Naive B cell (primary cell): ENCODE measurements at places on chromosomes 2 and 18. TPM values are rescaled to one million over a fixed set of nuclear protein-coding genes. Genes with fewer than 3 reads are reported as not detected.
A peak's percentile ranks its signal among the peaks of the same experiment; 100 is the strongest.

Gene EFHD1
- not detected for polyA plus RNA-seq

- no peaks in the 10 kb centered on the region for H3K27me3 ChIP-seq
- H3K4me1 ChIP-seq, result peaks cover 64% of the 10 kb centered on the region
- DNase-seq, result no peak
Observed at GRCh38 chr2:197280015-197280702, 30.4 kb downstream of the ANKRD44 start.

GRCh38 chr2:241558532-241559322, at the start of gene BOK:
Gene BOK, plus strand, starts transcription at chr2:241558745. Its CDS starts 739 bp downstream, at chr2:241559484.
- peak within 1 kb of the TSS; percentile 64 for H3K4me3 ChIP-seq
- no peak within 1 kb of the TSS for H3K27ac ChIP-seq
- peaks cover 67% of the 10 kb centered on the region for H3K27me3 ChIP-seq
- DNase-seq, result no peak

- DNase-seq, result peak; percentile 11
- no peak overlapping the region for H3K27ac ChIP-seq
- H3K4me1 ChIP-seq, result no peaks in the 10 kb centered on the region
- H3K27me3 ChIP-seq, result no peaks in the 10 kb centered on the region
- no peaks in the 10 kb centered on the region for H3K36me3 ChIP-seq
Observed at GRCh38 chr2:240733803-240734495, 42.3 kb downstream of the AQP12A start.

DNA sequence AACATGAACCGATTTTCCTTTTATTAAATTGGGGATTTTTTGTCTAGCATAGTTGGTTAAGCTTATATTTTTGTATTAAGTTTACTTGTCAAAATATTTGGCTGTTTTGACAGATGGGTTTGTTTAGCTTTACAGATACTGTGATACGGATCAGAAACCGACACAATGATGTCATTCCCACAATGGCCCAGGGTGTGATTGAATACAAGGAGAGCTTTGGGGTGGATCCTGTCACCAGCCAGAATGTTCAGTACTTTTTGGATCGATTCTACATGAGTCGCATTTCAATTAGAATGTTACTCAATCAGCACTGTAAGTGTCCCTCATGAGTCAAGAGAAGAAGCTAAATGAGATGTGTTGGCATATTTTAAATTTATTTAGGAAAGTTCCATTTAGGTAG, 8.5 kb downstream of the PDK1 start:
- H3K4me3 ChIP-seq, result no peak overlapping the region
- H3K27ac ChIP-seq, result no peak overlapping the region
- no peak for DNase-seq
- no peaks in the 10 kb centered on the region for H3K27me3 ChIP-seq
- peaks cover 19% of the 10 kb centered on the region for H3K36me3 ChIP-seq

DNA sequence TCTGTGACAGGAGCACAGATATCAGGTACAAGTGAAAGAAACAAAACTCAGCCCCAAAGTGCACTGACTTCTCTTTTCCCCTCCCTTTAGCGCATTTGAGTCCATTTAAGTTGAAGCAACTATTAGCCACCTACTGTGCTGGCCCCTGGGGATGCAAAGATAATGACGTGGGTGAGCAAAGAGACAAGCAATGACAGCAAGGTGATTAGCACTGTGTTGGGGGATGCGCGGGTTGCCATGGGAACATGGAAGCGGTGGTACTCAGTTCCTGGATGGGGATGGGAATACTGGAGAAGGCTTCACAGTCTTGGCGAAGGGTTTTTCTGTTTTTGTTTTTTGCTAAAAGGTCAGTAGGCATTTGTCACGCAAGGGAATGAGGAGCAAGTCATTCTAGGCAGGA, 205.8 kb downstream of the LDLRAD4 start:
- no peak overlapping the region for H3K27ac ChIP-seq
- no peaks in the 10 kb centered on the region for H3K27me3 ChIP-seq
- H3K36me3 ChIP-seq, result no peaks in the 10 kb centered on the region
- no peak overlapping the region for H3K4me3 ChIP-seq

DNA sequence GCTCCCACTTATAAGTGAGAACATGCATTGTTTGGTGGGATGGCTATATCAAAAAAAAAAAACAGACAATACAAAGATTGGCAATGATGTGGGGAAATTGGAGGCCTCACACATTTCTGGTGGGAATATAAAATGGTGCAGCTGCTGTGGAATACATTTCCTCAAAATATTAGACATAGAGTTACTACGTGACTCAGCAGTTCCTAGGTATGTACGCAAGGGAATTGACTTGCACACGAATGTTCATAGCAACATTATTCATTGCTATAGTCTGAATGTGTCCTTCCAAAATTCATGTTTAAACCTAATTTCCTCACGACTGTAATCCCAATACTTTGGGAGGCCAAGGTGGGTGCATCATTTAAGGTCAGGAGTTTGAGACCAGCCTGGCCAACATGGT, 2.3 kb upstream of the ARHGEF33 start:
- no peaks in the 10 kb centered on the region for H3K27me3 ChIP-seq
- H3K4me1 ChIP-seq, result no peaks in the 10 kb centered on the region
- no peak overlapping the region for H3K4me3 ChIP-seq
- no peaks in the 10 kb centered on the region for H3K36me3 ChIP-seq
- H3K27ac ChIP-seq, result no peak overlapping the region
- no peak for DNase-seq

Gene INHBB
- polyA plus RNA-seq, result not detected

Gene ASB3
- 19.3 TPM for polyA plus RNA-seq

- no peak overlapping the region for H3K27ac ChIP-seq
- H3K4me3 ChIP-seq, result no peak overlapping the region
- DNase-seq, result no peak
- peaks cover 7% of the 10 kb centered on the region for H3K36me3 ChIP-seq
Observed at GRCh38 chr18:58562999-58563667, 65.8 kb downstream of the ALPK2 start.

GRCh38 chr2:149164296-149164695, 125.8 kb downstream of the LYPD6B start:
- DNase-seq, result no peak
- no peak overlapping the region for H3K4me3 ChIP-seq
- H3K27ac ChIP-seq, result no peak overlapping the region
- peaks cover 10% of the 10 kb centered on the region for H3K4me1 ChIP-seq
- H3K27me3 ChIP-seq, result peaks cover 33% of the 10 kb centered on the region

DNA sequence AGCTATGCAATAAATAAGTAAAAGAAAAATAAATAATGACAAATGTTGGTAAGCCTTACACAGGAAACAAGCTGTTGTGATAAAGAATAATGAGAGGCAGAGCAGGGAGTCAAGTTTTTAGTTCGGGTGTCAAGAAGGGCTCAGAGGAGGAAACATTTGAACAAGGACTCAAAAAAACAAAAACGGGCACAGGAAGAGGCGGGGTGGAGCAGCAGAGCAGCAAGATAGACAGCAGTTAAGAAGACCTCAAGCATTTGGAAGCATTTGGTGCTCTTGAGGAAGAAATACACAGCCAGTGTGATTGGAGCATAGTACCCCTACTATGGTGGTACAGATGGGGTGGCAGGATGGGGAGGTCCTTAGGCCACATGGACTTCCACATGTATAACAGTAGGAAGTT, 2.8 kb downstream of the TMEM169 start:
- H3K4me1 ChIP-seq, result peaks cover 52% of the 10 kb centered on the region
- H3K27ac ChIP-seq, result peak overlapping the region; percentile 64
- no peaks in the 10 kb centered on the region for H3K36me3 ChIP-seq
- DNase-seq, result peak; percentile 12
- peak overlapping the region; percentile 91 for H3K4me3 ChIP-seq
- no peaks in the 10 kb centered on the region for H3K27me3 ChIP-seq

GRCh38 chr2:85996591-85996990, 107.8 kb upstream of the ST3GAL5 start:
- peak overlapping the region; percentile 9 for H3K4me3 ChIP-seq
- H3K27ac ChIP-seq, result peak overlapping the region; percentile 52
- peaks cover 65% of the 10 kb centered on the region for H3K4me1 ChIP-seq

Gene GAREM2
- polyA plus RNA-seq, result 1.2 TPM

DNA sequence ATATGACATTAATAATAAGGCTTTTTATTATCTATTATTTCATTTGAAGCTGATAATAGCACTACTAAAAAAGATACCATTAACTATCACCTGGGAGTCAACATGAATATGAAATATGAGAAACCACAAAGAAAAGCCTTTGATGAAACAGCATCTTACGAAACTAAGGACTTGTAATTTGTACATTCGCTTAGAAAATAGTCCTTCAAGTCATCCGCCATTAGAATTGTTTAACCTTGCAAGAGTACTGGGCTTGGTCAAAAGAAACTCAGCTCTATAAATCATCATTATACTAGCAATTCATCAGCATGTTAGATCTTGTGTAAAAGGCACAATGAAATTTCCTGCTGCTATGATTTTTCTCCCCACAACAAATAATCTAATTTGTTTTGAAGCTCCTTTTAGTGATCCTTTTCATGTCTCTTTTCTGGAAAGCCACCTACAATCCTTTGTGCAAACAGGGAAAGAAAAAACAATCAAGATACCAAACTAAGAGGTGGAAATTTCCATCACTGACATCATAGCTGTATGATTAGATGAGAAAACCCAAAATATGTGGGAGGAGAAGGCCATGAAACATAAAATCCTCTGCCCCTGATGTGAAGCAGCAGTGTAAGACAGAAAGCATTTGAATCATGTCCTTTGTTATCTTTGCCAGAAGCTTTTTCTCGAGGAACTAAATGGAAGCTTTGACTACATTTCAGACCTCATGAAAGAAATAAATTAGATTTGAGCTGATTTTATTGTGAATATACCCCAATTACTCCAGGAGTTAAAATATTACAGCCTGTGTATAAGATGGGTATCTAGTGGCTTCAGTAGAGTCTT, 31.2 kb downstream of the SCN9A start:
- H3K4me3 ChIP-seq, result no peak overlapping the region
- DNase-seq, result no peak
- H3K27me3 ChIP-seq, result no peaks in the 10 kb centered on the region

Gene ABCG8
- 0.05 TPM for polyA plus RNA-seq

DNA sequence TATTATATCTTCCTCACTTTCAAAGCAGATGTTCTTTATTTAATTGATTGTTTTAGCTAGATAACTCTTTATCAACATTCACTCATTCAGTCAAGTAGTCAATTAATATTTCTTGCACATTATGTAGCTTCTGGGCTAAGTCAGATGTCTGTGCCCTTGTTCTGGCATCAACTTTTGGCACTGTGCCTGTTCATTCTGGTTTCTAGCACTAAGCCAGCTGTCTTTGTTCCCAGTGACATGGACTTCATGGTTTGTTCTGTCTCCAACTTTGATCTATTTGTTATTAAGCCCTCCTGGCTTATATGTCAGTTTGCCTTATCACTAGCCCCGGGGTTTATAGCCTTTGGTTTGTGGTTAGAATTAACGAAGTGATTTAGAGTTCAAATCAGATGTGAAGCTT, 247.9 kb upstream of the SYT4 start:
- no peak overlapping the region for H3K4me3 ChIP-seq
- no peak overlapping the region for H3K27ac ChIP-seq
- DNase-seq, result no peak
- no peaks in the 10 kb centered on the region for H3K27me3 ChIP-seq

Gene FAM161A
- 0.95 TPM for polyA plus RNA-seq

DNA sequence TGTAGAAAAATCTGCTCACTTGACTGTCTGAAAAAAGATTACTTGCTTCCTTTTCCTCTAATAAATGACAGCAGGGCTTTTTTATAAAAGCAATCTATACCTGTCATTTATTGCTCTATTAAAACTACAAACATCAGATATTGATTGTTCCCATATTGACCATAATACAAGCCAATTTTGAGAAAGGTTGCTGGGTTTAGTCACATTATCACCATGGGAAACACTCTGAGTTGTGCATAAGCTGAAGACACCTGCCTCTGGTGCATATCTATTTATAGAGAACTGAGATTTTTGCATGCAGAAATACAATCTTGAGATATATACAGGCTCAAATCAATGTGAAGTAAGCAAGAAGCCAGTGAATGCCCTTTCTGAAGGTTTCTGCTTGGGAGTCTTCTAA, 853.9 kb downstream of the DCC start:
- no peaks in the 10 kb centered on the region for H3K36me3 ChIP-seq
- no peaks in the 10 kb centered on the region for H3K27me3 ChIP-seq
- H3K4me1 ChIP-seq, result no peaks in the 10 kb centered on the region
- no peak overlapping the region for H3K4me3 ChIP-seq
- no peak for DNase-seq

DNA sequence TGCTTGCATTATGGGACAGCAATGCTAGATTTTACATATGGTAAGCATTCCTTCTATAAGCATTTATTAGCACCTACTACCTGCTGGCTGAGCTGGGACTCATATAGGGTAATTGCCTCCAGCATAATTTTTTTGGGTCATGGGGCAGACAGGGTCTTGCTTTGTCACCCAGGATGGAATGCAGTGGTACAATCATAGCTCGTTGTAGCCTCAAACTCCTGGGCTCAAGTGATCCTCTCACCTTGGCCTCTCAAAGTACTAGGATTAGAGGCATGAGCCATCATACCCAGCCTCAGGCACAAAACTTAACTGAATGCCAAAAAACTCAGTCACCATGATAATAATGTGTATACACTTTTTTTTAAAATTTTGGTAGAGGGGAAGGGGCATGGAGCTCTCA, 35.3 kb downstream of the TMEM237 start:
- no peak overlapping the region for H3K4me3 ChIP-seq
- no peak for DNase-seq
- no peaks in the 10 kb centered on the region for H3K4me1 ChIP-seq
- no peak overlapping the region for H3K27ac ChIP-seq
- peaks cover 44% of the 10 kb centered on the region for H3K27me3 ChIP-seq
- peaks cover 8% of the 10 kb centered on the region for H3K36me3 ChIP-seq

DNA sequence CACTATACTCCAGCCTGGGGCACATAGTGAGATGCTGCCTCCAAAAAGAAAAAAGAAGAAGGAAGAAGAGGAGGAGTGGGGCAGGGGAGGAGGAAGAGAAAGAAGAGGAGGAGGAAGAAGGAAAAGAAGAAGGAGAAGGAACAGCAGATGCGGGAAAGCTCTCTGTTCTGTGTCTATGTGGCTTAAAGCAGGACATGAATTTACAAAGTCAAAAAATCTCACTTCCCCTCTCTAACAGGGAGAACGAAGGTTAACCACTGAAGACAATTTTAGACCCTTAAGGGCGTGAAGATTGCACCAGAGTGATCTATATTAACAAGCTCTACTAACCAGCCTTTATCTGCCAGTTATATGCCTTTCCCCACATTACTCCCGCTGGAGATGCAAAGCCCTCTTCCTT, 258.9 kb downstream of the METTL4 start:
- no peaks in the 10 kb centered on the region for H3K4me1 ChIP-seq
- no peak for DNase-seq
- H3K27me3 ChIP-seq, result peaks cover 32% of the 10 kb centered on the region
- no peak overlapping the region for H3K4me3 ChIP-seq
- no peak overlapping the region for H3K27ac ChIP-seq

- H3K36me3 ChIP-seq, result no peaks in the 10 kb centered on the region
- H3K4me1 ChIP-seq, result peaks cover 22% of the 10 kb centered on the region
- H3K27ac ChIP-seq, result no peak overlapping the region
- DNase-seq, result no peak
Observed at GRCh38 chr18:59055345-59056032, 84.2 kb upstream of the SEC11C start.
